ENCODE measurements at places on chromosomes 1 and 21.

GRCh38 chr1:186225096-186225495, 150.0 kb downstream of the TPR start:
- DNase-seq = no peak

GRCh38 chr1:30132602-30133286, 590.6 kb downstream of the MATN1 start:
- no peak for DNase-seq

GRCh38 chr1:65722461-65722860, 70.2 kb upstream of the PDE4B start:
- no peak for DNase-seq

DNA sequence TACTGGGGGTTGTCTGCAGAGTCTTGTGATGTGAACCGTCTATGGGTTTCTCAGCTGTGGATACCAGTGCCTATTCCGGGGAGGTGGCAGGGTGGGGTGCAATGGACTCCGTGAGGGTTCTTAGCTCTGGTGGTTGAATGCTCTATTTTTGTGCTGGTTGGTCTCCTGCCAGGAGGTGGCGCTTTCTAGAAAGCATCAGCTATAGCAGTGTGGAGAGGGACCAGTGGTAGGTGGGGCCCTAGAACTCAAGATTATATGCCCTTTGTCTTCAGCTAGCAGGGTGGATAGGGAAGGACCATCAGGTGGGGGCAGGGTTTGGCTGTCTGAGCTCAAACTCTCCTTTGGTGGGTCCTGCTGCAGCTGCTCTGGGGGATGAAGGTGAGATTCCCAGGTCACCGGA, 127.3 kb upstream of the PLD5 start:
- peak; percentile 47 for DNase-seq

Measured in NCI-H1436 (cell line).